ENCODE measurements at places on chromosomes 7 and 10.

GRCh38 chr10:71389768-71390460, 6.8 kb upstream of the CDH23 start:
- no peak for DNase-seq

- no peak for DNase-seq
Measured at GRCh38 chr7:15326044-15326644, 235.7 kb downstream of the AGMO start.

GRCh38 chr7:51070151-51070550, 246.5 kb downstream of the COBL start:
- DNase-seq: no peak

DNA sequence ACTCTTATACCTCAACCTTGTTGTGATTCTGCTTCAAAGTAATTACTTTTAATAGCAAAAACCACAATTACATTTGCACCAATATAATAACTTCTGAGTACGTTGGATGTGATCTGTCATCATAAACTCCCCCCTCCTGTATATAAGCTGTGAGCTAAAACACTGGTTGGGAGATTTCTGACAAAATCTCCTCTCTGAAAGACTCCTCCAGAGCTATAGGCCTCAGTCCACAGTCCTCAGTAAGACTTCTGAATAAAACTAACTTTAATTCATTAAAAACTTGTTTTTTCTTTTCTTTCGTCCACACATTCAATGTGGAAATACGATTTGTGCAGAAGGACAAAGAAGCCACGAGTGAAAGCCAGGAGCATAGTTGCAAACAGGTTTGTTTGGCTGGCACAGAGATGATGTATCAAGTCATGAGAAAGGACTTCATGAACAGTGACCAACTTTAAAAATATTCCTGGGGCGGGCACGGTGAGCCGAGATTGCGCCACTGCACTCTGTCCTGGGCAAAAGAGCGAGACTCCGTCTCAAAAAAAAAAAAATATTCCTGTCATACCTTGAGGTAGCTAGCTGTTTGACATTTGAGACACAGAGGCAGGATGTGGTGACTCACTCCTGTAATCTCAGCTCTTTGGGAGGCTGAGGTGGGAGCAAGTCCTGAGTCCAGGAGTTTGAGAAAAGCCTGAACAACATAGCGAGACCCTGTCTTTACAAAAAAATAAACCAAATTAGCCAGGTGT, 91.1 kb upstream of the ARHGAP21 start:
- DNase-seq: no peak

DNA sequence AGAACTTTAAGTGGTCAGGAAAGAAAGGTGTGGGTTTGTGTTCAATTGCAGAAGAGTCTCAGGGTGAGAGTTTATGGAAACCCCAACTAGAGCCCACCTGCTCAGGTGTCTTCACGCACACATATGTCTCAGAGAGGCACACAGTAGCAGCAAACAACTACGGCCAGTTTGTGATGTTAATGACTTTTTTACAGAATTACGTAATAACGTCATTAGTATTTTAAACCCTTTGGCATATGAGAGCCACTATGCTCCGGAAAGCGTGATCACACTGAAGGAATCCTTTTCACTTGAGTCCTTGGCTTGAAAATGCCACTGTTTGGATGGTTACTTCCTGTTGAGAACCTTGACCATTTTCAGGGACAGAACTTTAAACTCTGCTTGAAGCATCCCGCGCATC, 204.0 kb downstream of the PTPRN2 start:
- no peak for DNase-seq

DNA sequence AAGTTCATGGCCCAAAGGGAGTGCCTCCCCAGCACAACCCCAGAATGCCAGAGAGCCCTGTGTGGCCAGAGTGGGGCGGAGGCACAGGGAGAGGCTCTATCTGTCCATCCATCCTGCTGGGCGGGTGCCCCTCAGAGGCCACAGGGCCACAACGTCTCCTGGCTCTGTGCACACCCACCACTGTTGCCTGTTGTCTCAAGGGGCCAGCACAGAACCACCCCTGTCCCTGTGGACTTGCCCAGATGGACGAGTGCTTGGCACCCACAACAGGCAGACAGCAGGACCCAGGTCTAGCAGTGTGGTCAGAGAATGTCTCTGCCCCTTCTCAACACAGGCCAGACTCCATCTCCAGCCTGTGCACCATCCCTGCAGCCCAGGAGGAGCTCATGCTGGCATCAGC, 92.8 kb downstream of the PAXIP1 start:
- no peak for DNase-seq

GRCh38 chr10:77963901-77964300, 37.3 kb upstream of the DLG5 start:
- no peak for DNase-seq

GRCh38 chr7:139169816-139170215, 60.3 kb upstream of the ZC3HAV1 start:
- DNase-seq: no peak

DNA sequence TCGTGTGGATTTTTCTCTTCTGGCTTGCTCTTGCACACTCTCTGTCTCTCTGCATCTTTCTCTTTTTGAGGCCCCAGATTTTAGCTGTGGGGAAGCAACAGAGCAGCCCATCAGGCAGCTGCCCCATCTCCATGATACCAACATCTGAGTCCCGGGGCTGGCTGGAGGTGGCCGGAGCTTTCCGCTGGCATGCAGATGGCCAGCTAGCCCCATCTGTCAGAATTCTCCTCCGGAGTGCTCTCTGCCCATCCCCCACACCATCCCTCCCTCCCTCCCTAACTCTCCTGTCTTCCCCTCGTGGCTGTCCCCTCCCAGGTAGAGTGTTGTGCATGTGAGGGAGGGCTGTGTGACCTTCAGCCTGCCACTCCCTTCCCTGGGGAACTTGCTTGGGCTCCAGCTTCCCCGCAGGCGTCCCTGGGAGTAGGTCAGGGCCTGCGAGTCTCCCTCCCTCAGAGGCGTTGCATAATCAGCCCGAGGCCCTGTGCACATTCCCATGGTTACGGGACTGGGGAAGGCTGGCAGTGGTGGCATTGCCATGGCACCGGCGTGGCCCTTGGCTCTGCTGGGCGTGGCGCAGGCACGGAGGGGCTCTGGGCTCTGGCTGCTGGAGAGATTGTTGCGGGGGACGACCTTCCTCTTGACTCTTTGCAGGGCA, 24.7 kb downstream of the GHRHR start:
- no peak for DNase-seq

DNA sequence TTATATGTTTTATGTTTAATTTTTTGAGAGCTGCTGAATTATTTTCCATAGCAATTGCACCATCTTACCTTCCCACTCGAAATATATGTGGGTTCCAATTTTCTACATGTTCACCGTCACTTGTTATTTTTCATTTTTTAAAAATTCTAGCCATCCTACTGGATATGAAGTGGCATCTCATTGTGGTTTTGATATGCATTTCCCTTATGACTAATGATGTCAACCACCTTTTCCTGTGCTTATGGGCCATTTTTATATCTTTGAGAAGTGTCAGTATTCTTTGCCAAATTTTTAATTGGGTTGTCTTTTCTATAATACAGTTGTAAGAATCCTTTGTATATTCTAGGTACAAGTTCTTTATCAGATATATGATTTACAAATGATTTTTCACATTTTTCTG, 27.8 kb downstream of the NHLRC2 start:
- DNase-seq: no peak

GRCh38 chr7:129829737-129830631, 122.8 kb downstream of the UBE2H start:
- peak; percentile 22 for DNase-seq

- no peak for DNase-seq
Measured at GRCh38 chr10:80501381-80501912, 36.3 kb upstream of the SH2D4B start.

DNA sequence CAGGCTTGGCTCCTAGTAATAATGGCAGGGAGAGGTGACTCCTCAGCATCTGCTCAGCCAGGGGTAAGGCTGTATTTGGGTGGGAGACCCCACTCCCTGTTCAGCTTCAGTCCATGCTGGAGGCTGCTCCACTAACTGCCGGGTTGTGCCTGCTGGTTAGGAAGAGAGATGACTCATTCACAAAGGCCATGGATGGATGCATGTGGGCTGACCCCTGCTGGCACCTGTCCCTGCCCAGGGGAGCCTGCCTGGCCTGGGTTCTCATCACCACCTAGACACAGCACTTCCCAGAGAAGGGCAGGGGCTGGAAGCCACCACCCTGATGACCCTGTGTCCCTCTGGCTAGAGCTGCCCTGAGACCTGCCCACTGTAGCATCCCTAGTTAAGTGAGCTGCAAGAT, 59.0 kb downstream of the VSTM4 start:
- no peak for DNase-seq

DNA sequence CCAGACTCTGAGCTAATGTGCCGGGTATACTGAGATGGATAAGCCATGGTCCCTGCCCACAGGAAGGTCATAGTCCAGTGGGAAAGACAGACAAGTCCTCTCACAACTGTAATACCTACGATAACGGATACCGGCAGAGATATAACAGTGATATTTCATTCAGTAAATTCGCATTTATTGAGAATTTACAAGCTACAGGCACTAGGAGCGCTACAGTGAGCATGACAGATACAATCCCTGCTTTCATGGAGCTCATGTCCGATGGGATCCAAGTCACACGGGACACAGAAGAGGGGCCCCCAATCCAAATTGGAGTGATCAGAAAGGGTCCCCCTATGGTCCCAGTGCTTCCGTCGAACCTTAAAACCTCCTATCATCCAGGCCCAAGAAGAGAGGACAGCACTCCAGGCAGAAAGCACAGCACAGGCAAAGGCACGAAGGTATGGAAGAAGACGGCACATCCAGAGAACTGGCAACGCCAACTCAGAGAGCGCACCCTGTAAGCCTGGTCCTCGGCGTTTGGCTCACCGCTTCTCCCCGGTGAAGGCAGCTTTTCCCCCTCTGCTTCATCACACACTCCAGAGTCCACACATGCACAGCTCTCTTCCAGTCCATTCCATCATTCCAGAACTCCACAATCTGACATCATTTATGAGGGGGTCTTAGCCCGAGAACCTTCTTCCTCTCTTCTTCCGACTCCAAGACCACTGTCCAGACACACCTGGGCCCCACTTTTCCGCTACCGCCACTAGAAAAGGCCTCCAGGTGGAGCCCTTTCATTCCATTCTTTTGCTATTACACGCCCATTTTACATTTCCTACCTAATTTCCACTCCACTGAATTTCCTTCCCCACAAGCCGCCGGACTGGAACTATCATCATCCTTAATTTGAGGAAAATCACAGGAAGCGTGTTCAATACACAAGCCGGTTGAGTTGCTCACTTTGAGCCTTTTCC, 47.8 kb upstream of the NKX2-3 start:
- DNase-seq: no peak

GRCh38 chr10:79273604-79274003, 73.7 kb upstream of the PPIF start:
- no peak for DNase-seq

GRCh38 chr10:48739170-48739569, 54.5 kb downstream of the WDFY4 start:
- no peak for DNase-seq

- no peak for DNase-seq
Measured at GRCh38 chr10:78528749-78529204, 495.1 kb downstream of the RPS24 start.

- no peak for DNase-seq
Measured at GRCh38 chr10:74909670-74910069, 83.3 kb downstream of the KAT6B start.

DNA sequence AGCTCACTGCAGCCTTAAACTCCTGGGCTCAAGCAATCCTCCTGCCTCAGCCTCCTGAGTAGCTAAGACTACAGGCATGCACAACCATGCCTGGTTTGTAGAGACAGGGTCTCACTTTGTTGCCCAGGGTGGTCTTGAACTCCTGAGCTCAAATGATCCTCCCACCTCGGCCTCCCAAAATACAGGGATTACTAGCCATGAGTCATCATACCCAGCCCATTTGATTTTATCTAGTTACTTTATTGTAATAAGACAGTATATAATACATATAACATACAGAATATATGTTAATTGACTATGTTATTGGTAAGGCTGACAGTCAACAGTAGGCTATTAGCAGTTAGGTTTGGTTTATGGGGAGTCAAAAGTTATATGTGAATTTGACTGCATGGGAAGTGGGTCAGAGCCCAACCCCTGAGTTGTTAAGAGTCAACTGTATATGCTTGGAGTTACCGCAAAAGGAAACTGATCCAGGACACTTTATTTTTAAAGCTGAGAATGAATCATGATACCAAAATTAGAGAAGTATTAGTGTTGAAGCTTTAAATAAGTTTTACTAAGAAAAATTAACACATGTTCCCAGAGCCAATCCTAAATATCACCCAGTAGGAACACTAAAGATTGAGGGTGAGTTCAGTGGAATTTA, 20.7 kb upstream of the KMT2E start:
- DNase-seq: no peak

GRCh38 chr10:76356557-76356956, 925.1 kb downstream of the LRMDA start:
- no peak for DNase-seq

DNA sequence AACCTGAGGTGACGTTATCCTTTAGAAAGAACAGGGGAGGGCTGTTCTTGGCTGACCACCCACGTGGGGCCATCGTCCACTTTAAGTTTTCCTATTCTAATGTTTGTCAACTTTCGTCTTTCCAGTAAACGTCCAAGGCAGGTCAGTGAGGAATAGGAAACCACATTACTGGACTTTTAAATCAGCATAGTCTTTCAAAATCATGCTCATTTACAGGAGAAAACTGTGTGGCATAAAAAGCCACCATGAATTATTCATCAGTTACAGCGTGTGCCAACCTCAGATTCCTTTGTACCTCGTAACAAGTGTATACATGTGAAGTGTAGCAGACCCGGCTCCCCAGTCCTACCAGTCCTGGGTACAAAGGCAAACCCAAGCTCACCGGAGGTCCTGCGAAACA, 25.1 kb upstream of the ABLIM1 start:
- no peak for DNase-seq

DNA sequence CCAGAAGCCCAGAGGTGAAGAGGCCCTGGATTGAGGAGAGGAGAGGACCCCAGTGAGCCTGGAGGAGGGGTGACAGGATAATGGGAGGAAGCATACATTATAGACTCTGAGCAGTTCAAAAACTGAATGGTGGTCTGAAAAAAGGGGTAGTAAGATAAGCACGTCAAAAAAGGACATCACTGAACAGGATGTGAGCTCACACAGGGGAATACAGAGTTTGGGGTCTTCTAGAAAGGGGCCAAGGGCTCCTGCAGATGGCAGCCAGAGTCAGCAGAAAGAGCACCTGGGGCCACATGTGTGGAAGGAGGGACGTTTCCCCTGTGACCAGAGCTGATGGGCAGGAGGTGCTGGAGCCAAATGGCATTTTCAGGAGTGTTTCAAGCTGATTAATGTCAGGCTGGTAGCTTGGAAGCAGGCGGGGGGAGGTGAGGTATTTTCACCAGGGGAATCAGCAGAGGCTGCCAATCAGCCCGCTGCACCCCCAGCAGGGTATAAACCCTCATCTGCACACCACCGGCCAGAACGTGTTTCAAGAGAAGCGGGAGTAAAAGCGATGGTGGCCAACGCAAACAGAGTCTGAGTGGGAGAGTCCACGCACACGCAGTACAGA, 85.8 kb downstream of the TNS3 start:
- DNase-seq: no peak

DNA sequence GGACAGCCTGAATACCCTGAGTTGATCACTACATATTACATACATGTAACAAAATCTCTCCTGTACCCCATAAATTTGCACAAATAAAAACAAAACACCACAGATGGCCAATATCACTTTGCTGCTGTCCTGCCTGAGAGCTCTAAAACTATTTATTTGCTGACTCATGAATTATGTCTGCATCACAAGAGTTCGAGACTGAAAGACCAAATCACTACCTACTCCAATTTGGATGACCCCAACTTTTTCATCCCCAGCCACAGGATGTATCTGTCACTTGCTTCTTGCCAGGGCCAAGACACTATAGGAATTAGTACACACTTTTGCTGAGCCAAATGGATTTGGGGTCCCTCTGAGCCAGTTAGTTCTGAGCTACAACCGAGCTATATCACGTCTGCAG, 409.7 kb upstream of the NFE2L3 start:
- DNase-seq: no peak
